Stimulated activated CD4-positive, alpha-beta T cell treated with anti-CD3 and anti-CD28 coated beads, Interleukin-1b, Interleukin-23, amount 100 ng/mL, for 24 hours (primary cell): ENCODE measurements at places on chromosomes 12 and 14.

GRCh38 chr14:84442521-84442920 is 1087.4 kb upstream of the FLRT2 start:
- DNase-seq: no peak

- DNase-seq: no peak
Measured at GRCh38 chr12:49959685-49960473, 1.8 kb upstream of the AQP5 start.

DNA sequence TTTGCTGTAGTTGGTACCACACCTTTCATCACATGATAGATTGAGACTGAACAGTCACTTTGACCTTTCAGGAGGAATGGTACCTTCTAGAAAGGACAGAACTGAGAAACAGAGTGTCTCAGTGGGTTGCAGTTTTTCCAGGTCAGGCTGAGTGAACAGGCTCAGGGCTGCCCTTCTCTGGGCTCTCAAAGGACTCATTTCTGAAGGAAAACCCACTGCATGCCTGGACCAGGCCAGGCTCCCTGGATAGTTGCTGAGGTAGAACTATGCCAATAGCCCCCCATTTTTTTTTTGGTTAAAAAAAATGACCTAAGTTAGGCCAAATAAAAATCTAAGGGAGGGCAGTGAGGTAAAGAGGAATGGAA is 148.1 kb upstream of the EGLN3 start:
- DNase-seq: no peak

- peak; percentile 57 for DNase-seq
Measured at GRCh38 chr14:106459971-106460730, 933.8 kb downstream of the TMEM121 start.

DNA sequence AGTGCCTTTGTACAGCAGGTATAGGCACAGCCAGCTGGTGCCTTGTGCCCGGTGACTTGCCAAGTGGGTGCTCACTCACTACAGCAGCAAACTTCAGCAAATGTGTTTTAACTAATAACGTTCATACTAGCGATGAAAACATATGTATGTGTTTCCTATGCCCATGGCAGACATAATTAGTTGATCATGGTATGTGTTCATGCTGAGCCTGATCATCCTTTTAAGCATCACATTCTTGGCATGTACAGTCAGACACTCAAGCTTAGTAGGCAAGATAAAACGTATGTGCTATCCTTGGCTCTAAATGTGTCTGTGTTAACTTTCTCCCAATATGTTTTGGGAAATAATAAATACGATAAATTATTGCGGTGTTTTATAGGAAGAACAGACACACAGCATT is 55.6 kb downstream of the RASSF8 start:
- DNase-seq: no peak

- no peak for DNase-seq
Measured at GRCh38 chr14:71729596-71729995, 202.6 kb upstream of the RGS6 start.

DNA sequence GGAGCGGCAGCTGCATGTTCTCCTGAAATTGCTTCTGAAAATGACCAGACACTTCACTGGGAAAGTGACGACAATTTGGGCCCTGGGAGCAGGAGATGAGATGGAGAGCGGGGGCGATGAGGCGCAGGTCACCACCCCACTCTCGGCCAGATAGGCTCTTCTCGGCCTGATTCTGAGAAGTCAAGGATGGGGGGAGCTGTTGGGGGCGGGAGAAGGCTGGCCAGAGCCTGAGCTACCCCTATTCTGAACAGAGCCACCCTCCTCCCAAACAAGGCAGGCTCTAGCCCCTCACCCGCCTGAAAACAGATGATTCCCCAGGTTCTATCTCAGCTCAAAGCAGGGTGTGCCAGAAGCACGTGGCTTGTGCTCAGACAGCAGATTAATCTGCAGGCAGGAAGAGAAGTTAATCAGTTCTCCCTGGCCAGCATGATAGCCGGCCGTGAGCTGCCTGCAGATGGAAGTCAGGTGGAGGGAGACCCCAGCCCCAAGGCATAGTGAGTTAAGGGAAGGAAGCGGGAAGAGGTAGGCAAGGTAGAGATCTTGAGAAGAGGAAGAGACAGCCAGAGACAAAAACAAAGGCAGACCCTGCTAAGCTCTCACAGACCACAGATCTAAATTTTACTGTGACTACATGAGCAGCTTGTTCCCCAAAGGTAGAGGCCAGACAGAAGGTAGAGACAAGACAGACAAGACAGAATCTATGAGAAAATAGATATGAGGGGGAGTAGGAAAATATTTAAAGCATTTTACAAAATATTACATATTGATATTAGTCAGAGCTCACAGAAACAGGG is 10.9 kb upstream of the TAC3 start:
- no peak for DNase-seq

GRCh38 chr12:82593901-82594396 is 92.8 kb upstream of the TMTC2 start:
- DNase-seq: no peak

DNA sequence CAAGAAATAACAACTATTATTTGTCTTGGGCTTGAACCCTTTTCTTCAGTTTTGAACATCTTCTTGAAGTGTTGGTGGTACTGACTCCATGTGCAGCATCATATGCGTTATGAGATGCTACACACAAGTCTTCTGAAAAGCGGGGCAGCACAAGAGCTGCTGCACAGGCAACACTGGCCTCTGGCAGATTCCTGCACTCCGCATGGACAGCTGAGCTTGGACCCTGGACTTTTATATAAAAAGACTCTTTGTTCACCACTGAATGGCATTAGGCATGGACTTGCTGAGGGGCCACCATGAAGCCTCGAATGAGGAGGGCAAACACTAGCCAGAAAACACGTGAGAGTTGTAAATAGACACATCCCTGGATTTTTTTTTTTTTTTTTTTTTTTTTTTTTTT is 210.8 kb upstream of the NPAS3 start:
- DNase-seq: no peak

GRCh38 chr12:69254862-69255261 is 15.5 kb downstream of the CPSF6 start:
- DNase-seq: no peak

- DNase-seq: no peak
Measured at GRCh38 chr14:103628221-103628683, 759 bp upstream of the KLC1 start.

DNA sequence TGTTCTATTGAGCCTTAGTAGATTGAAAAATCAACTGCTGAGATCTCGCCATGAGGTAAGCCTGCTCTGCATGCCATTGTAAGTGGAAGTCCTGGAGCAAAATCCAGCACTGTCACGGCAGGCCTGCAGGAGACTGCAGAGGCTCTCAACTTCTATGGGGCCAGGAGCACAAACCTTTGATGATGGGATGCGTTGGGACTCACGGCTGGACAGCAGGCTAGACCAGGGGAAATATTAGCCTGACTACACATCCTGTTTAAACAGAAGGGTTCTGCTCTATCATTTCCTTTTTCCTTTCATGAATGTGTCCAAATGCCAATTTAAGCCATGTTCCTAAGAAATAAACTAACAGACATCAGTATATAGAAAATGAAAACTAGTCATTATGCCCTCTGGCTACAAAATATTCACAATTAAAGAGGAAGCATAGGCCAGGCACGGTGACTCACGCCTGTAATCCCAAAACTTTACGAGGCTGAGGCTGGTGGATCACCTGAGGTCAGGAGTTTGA is 33.9 kb upstream of the RASSF8 start:
- DNase-seq: no peak

GRCh38 chr12:107450541-107450940 is 235.1 kb upstream of the PWP1 start:
- no peak for DNase-seq

DNA sequence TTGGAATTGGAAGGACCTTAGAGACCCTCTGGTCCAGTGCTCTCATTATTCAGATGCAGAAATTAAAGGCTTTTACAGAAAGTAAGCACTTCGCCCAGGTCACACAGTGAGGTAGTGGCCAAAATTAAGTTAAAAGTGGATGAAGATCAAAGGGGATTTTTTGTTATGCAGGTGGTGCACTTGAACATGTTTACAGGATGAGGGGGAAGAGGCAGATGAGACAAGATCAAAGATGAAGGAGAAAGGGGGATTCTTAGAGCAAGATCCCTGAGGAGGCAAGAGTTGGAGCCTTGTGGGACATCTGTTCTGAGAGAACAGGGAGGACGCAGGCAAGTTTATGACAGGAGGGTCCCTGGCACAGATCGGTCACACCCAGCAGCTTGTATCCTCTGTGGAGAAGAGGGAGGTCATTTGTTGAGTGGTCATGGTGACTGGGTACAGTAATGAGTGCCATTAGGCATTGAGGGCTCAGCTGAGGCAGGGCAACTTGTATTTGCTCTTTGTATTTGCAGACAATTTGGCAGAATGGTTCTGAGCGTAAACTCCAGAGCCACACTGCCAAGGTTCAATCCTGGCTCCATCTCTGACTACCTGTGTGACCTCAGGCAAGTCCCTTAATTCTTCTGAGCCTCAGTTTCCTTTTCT is 84.0 kb downstream of the BORCS5 start:
- no peak for DNase-seq

DNA sequence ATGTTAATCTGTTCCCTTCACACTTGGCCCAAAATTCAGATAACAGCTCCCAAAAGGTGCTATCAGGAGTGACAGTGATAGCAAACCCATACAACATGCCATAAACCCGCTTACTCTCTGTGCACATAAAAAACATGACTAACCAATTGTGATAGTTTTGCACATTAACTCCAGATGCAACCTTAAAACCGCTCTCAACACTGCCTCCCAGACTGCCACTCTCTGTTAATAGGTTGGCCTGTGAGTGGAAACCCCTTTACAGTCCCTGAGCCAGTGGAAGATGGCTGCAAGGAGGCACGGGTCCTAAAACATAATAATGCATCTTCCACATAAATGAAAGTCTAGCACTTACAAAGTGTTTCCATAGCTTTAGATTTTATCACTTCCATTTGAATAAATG is 12.0 kb upstream of the TMTC1 start:
- DNase-seq: no peak

GRCh38 chr12:123659996-123660727 is 10.8 kb upstream of the TCTN2 start:
- DNase-seq: no peak

DNA sequence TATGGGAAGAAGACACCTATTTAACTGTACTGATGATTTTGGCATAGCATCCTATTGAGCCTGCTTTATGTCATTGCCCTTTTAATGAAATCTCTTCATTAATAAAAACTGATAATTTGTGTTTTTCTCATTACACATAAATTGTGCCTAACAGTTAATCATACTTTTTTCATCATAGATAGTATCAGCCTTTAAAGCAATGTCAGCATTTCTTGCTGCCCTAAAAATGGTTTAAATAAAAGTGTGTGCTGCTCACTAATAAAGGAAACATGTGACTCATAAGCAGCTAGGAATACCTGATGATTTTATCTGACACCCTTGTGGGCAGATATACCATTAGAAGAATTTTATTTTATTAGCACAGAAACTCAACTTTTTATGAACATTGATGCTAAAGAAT is 26.7 kb downstream of the TBK1 start:
- no peak for DNase-seq

DNA sequence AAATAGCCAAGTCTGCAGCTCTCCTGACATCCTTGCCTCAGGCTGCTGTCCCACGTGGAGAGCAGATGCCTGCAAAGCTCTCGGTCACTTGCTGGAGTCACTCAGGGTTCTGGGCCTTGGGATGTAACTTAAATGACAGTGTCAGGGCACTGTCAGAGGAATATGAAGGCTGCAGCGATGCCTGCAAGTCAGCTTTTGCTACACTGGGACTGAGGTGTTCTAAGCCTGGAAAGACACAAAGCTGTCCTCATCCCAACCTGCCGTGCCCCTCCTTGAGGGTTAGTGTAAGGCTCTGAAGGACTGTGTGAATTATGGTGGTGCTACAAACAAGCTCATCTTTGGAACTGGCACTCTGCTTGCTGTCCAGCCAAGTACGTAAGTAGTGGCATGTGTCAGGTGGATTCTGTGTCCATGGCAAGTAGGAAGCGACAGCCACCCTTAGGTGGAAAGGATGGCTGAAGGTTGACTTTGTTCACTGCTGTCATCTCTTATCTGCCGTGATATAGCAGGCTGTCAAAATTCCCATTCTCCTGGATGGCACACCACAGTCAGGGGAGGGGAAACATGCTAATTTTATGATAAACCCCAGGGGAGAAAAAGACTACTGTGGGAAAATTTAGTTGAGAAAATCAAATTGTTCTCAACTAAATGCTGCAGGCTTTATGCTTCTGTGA is 79.9 kb downstream of the DAD1 start:
- no peak for DNase-seq

DNA sequence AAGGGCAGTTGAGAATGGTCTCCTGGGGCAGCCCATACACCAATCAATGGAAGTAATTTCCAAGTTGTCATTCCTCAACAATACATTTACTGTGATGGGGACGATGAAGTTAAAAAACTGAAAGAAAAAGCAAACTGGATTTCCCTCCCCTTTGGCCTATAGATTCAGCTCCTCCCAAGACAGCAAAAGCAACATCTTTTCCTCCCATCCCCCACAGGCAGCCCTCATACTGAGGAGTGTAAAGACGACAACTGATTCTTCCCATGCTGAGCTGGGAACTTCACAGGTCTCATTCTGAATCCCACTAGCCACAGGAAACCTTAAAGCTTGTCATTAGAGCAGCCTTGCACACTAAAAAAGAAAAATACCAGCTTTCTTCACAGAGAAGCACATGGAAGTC is 48.5 kb downstream of the PITPNM2 start:
- DNase-seq: no peak

DNA sequence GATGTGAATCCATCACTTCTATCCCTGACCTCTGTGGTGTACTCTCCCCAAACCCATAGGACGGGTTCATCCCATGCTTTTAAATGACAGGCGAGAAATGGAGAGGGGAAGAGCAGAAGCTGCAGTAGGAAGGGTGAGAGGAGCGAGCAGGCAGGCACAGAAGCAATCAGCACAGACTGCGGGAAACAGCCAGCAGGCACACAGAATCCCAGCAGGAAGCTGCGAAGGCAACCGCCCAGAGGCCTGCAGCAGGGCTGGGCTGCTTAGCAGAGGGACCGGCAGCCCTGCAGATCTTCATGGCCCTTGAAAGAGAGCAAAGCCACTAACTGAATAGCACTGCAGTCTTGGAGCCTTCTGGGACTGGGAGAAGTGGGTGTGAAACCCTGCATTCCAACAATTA is 287.0 kb upstream of the FKBP4 start:
- no peak for DNase-seq

GRCh38 chr14:91614187-91614586 is 104.1 kb upstream of the PPP4R3A start:
- no peak for DNase-seq

GRCh38 chr14:50067723-50068495 is 48.5 kb downstream of the VCPKMT start:
- DNase-seq: no peak

DNA sequence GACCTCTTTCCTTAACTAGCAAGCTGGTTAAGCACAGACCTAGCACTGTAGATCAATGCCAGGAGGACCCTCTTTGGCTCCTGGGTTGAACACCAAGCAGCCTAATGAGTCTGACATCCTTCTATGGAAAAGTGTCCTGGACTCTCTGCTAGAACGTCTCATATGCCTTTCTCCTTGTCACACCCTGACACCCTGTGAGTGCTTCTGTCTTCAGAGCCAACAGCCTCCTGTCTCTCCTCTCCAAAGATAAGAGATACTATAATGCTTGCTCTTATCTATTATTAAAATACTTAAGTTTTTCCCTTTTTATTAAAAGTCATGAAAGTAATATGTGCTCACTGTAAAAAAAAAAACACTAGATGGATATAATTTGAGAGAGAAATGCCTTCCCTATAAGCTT is 222.7 kb downstream of the FOXN3 start:
- no peak for DNase-seq
